ENCODE measurements at places on chromosomes 3 and 15.

GRCh38 chr3:25479727-25480010 is 51.6 kb downstream of the RARB start:
- DNase-seq: no peak

- no peak for DNase-seq
Measured at GRCh38 chr3:17138246-17139039, 253.7 kb downstream of the PLCL2 start.

GRCh38 chr3:25281041-25281731 is 146.9 kb upstream of the RARB start:
- DNase-seq: no peak

DNA sequence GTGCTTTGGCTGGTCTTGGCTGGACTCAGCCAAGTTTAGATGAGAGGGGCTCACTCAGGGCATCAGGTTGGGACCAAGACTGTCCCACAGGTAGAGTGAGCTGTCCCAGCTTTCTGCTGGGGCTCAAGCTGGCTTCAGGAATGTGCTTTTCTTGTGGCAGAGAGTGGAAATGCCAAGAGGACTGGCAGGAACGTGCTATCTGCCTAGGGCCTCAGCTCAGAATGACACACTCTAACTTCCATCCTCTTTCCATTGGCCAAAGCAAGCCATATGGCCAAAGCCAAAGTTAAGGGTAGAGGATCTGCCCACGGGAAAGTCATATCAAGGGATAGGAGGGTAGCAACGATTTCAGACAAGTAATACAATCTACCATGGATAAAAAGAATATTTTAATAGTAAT is 178.8 kb downstream of the ABHD5 start:
- DNase-seq: no peak

- no peak for DNase-seq
Measured at GRCh38 chr3:16456784-16457415, 56.6 kb downstream of the RFTN1 start.

- no peak for DNase-seq
Measured at GRCh38 chr15:74958908-74959585, 2.5 kb upstream of the RPP25 start.

- DNase-seq: no peak
Measured at GRCh38 chr3:69370156-69370883, 15.6 kb downstream of the FRMD4B start.

DNA sequence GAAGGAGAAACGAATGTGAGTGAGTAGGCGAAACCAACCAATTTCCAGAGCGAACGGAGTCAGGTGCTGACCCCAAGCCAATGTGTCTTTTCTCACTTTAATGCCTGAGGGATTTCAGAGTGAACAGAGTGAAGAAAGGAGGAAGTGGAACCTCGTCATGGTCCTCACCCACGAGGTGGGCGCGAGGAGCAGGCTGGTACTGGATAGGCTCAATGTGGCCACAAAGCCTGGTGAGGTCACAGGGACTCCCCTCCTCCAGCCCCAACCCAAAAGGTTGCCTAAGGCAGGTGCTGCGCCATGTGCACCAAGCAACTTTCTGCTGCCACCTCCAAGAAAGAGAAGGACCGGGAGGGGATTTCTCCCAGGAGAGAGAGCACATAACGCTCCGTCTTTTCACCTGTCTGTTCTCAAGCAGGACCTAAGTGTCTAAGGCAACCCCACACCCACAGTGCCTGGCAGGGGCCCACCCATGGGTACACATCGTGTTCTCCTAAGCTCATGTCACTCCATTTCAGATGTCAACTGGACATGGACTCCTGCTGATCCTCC is 3.8 kb downstream of the NRROS start:
- DNase-seq: no peak

GRCh38 chr3:176861137-176861536 is 336.1 kb downstream of the TBL1XR1 start:
- DNase-seq: no peak

DNA sequence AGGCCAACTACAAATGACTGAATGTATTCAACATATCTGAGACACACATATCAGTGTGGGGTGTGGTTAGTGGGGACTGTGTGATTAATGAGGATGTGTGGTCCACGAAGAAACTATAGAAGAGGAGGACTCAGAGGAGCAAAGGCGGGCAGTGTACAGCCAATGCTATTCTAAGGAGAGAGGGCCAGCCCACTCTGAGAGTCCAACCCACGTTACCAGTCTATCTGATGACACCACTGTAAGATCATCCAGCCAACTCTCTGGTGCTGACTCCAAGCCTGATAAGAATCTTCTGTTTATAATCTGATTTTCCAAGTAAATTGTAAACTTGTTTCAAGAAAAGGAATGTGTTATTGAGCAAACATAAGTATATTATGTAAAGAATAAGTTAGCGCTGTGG is 47.2 kb downstream of the MCF2L2 start:
- no peak for DNase-seq

DNA sequence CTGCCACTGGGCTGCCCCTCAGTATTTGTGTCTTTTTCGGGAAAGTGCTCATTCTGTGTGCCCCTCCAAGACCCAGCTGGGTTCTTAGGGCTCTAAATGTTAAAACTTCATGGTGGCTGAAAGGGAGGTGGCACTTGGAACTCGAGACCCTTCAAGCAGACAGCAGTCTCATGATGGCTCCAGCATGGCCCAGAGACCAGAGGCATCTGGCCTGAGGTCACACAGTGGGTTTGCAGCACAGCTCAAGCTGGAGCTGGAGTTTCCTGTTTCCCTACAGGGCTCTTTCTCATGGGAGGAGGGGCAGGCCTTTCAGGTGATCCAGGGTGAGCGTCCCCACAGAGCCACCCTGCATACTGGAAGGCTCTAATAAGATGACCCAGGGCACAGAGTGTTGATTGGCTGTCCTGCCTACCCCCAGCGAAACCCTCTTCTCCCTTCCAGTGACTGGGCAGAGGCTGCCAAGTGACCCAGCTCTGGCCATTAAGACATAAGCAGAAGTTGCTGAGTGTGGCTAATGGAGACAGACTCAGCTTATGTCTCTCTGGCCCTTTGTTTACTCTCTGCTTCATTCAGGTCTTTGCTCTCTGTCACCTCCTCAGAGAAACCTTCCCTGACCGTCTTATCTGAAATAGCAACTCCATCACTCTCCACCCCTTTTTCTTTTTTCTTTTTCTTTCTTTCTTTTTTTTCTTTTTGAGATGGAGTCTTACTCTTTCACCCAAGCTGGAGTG is 166.6 kb upstream of the SMAD3 start:
- no peak for DNase-seq

GRCh38 chr3:52471371-52472238 is 16.2 kb downstream of the NISCH start:
- no peak for DNase-seq

DNA sequence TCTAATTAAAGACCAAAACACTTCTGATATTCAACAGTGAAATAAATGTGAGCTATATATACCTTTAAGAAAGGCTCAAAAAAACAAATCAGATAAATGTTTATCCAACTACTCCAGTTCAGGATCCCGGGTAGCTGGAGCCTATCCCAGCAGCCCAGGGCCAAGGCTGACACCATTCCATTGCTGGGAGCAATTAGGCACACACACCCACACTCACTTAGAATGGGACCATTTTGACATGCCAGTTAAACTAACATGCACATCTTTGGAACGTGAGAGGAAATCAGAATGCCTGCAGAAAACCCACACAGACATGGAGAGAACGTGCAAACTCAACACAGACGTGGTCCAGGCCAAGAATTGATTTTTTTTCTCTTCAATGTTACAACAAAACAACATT is 30.0 kb upstream of the PLSCR4 start:
- no peak for DNase-seq

- no peak for DNase-seq
Measured at GRCh38 chr3:190504354-190505125, 9.3 kb upstream of the IL1RAP start.

DNA sequence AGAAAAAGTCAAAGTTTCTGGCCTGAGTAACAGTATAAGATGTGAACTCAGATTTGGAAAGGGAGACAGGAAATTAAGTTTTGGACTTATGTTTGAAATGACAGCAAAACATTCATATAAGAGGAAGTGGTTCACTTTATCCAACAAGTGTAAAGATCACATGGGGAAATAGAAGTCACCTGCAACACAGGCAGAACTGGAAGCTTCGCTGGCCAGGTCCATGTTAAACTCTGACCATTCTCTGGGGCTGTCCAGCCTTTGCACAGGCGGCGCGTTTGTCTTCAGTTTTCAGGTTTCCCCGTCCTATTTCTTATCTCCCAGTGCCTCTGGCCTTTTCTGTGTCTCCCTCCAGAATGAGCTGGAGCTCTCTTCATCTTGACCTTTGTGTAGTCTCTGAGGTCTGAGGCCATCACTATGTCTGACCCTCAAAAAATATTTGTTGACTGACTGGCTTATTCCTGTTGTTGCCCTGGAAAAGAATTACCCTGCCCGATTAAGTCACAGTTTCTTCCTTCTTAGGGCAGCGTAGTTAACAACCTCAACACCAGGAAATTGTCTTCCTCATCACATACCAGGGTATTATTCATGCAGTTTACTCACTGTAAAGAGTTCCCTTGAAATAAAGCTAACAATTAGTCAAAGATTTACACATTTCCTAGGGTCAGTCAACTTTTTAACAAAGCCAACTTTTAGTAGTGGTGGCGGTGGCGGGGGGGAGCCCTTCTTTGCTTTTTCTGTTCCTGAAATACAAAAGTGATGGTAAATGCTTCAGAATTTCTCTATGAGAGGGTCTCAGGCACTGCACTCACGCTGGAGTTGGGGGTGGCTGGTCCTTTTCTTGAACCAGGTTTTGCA is 959 bp upstream of the RASA2 start:
- no peak for DNase-seq

GRCh38 chr3:168398371-168399025 is 302.8 kb upstream of the GOLIM4 start:
- DNase-seq: no peak

- no peak for DNase-seq
Measured at GRCh38 chr3:72682936-72683452, 165.3 kb downstream of the SHQ1 start.

DNA sequence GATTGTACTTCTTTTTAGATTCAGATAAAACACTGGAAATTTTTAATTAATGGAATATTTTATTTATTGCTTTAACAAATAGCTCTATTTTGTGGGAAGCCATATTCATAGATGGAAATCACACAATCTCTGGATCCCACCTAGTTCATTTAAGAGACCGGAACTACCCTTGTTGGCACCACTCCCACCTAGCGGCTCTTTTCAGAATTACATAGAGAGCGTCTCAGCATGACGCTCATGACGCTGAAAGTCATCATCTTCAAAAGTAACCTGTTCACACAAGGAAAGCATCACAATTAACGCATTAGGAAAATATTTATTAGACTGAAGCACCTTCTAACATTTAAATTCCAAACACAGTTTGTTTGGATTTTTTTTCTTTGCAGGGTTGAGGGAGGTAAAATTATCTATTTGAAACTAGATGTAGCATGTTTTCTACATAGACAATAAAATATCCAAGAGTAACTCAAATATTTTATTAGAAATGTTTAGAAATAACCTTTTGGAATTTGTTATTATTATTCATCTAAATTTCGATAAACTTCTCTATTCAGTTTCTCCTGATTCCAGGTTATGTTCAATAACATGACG is 214.9 kb upstream of the ARRDC4 start:
- peak; percentile 3 for DNase-seq

- DNase-seq: no peak
Measured at GRCh38 chr15:71853543-71853942, 43.2 kb downstream of the NR2E3 start.

- DNase-seq: no peak
Measured at GRCh38 chr3:193021506-193022010, 103.9 kb upstream of the MB21D2 start.

DNA sequence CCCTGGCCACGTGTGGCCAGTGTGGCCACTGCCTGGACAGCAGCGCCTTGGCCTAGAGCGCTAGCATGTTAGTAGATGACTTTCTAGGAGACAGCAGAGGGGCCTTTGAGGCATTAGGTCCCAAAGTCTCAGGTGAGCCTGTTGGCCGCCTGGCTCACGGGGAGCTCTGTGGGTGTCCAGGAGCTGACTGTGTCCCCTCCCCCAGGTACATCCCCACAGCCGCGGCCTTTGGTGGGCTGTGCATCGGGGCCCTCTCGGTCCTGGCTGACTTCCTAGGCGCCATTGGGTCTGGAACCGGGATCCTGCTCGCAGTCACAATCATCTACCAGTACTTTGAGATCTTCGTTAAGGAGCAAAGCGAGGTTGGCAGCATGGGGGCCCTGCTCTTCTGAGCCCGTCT is 17.0 kb downstream of the SEC61A1 start:
- no peak for DNase-seq

DNA sequence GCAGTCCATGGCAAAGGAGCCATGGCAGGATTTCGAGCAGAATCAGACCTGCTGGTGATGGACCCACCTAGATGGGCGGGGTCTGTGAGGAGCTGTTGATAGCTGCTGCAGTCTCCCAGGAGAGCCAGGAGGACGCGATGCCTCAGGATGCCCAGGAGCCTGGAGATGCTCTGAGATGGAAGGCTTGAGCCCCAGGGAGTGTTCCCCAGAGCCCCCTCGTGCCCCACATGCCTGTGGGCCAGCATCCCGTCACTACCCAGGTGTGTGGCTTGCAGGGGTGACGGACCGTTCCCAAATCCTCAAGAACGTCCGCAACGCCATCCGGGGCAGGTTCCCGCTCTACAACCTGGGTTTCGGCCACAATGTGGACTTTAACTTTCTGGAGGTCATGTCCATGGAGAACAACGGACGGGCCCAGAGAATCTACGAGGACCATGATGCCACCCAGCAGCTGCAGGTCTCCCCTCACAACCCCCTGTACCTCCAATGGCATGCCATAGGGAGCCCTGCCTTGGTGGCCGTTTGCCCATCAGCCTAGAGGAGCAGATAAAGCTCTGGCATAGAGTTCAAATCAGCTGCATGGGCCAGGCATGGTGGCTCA is 6.7 kb downstream of the ITIH1 start:
- DNase-seq: no peak

GRCh38 chr3:151009981-151010380 is 37.5 kb upstream of the CLRN1 start:
- no peak for DNase-seq

DNA sequence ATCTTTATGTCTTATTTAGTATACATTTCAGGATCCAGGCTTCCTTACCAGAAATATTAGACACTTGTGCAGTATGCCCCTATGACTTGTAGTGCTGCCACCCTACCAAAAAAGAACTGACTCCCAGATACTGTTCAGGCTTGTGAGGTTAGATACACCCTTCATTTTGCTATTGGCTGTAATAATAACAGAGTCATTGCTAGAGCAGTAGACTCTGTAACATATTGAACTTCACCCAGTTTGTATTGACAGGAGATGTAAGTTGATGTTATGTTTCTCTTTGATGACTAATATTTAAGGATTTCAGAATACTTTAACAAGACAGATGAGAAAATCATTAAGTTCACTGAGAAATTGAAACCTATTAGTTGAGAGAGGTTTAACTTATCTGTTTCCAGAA is 32.9 kb downstream of the RNF111 start:
- DNase-seq: no peak

- DNase-seq: no peak
Measured at GRCh38 chr3:71849681-71850080, 64.7 kb upstream of the PROK2 start.

GRCh38 chr3:62035402-62036057 is 337.8 kb downstream of the FEZF2 start:
- no peak for DNase-seq

- DNase-seq: no peak
Measured at GRCh38 chr3:111534701-111535100, 7.3 kb upstream of the CD96 start.

Data from DMS 273 treated with DMSO at 0.1 percent for 48 hours (cell line).